ENCODE measurements at places on chromosomes 3 and 15.
A peak's percentile ranks its signal among the peaks of the same experiment; 100 is the strongest.

DNA sequence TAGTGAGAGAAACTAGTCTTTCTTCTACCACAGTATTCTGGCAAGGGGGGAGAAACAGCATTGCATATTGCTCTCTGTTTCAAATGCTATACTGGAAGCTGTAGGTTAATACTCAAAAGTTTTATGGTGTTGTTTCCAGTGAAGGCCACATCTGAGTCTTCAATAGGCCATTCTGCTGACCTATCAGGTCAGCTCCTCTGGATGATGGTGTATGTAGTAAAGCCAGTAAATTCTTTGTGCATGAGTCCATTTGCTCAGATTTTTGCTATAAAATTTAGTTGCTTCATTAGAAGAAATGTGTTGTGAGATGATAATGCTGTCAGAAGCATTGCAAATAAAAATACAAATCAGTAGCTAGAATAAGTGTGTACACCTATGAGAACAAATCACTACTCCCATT lies 64.9 kb upstream of the RBMS3 start:
- no peak overlapping the region for H3K4me3 ChIP-seq
- DNase-seq = no peak

DNA sequence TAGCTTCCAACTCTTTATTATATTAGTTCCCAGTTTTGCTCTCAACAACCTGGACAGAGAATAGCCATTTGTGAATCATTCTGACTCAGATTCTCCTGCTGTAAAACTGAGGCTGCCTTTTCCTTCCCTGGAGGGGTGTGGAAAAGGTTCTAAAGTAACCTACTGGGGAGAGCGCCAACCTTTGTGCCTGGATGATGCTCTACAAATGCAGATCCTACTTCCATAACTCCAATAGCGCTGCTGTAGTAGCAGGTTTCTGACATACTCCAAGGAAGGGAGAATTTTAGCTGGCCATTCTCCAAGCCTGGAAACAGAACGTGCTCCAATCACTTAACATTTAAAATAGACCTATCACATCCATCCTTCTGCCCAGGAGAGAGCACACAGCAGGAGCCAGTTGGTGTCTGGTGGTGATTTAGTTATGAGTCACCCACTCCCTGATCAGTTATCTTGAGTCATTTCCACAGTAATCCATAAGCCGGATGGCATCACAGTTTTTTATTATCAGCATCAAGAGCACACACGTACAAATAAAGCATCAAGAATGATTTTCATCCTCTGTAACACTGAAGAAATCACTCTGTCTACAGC lies 38.3 kb downstream of the MYH15 start:
- no peaks in the 10 kb centered on the region for H3K27me3 ChIP-seq
- DNase-seq = no peak
- no peak overlapping the region for H3K4me3 ChIP-seq
- H3K36me3 ChIP-seq = no peaks in the 10 kb centered on the region
- H3K4me1 ChIP-seq = no peaks in the 10 kb centered on the region
- no peak overlapping the region for H3K27ac ChIP-seq

DNA sequence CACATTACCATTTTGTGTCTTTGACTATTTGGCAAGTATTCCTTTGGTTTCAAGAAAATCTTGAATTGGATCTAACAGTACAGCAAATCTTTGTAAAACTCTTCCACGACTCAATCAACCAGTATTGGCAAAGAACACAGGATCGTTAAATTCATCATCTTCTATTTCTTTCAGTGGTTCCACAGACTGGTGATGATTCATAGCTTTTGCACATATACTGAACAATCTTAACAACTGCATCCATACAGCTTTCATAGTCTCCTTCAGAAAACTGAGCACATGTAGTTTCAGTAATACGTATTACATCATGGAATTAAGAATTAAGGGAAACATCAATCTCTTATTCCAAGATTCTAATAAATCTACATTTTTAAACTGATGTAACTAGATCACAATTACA lies 91.6 kb upstream of the LIPC start:
- DNase-seq = no peak
- H3K4me1 ChIP-seq = no peaks in the 10 kb centered on the region
- H3K27ac ChIP-seq = no peak overlapping the region
- H3K36me3 ChIP-seq = no peaks in the 10 kb centered on the region
- H3K27me3 ChIP-seq = no peaks in the 10 kb centered on the region

DNA sequence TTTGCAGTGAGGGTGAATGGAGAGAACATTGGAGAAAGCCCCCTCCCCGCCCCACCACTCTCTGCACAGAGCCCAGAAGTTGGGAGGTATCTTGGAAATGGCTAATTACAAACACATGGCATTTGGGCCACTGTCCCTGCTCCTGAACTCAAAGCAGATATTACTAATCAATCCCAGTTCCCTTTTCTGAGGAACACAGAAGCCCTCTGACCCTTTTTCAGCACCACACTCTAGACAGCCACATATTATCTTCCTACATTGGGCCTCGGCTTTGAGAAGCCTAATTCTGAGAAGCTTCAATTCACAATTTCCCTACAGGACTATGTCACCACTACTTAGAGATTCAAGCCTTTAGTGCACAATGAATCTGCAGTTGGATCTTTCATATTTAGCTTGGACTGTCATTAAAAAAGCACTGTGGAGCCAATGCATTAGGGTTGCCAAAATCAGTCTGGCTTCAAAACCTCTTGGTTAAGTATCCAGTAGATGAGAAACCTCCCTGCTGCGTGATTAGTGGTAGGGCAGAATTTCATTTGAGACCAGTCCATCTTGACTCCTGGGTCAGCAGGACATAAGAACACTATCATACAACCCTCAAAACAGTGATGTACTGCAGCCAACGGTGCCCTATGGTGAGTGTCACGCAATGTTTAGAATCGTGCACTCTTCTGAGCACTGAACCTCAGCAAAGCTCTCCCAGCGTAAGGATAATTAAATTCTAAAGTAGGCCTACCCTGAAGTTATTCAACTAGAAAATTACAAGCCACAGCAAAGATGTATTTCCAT lies 26.1 kb downstream of the MGLL start:
- no peak overlapping the region for H3K27ac ChIP-seq
- H3K27me3 ChIP-seq = peaks cover 2% of the 10 kb centered on the region
- H3K4me3 ChIP-seq = no peak overlapping the region
- no peaks in the 10 kb centered on the region for H3K4me1 ChIP-seq
- no peaks in the 10 kb centered on the region for H3K36me3 ChIP-seq
- no peak for DNase-seq

DNA sequence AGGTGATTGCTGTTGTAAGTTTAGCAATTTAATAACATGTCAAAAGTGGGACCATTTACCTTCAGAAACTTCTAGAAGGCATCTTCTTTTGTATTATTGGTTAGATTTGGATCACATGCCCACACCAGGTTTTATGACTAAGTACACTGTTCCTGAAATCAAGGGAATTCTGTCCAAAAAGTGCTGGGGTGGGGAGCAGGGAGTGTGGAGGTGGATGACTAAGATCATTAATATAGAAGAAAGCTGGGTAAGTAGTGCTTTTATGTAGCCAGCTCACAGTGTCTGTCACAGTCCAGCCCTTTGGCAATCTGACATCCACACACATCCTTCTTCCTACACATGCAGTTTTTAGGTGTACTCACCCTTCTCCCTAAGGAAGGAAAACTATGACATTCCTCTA lies 120.0 kb downstream of the TMCO5A start:
- H3K36me3 ChIP-seq = no peaks in the 10 kb centered on the region
- no peak overlapping the region for H3K27ac ChIP-seq
- no peaks in the 10 kb centered on the region for H3K4me1 ChIP-seq

GRCh38 chr15:74208496-74208895 lies 5.9 kb upstream of the STRA6 start:
- H3K36me3 ChIP-seq = no peaks in the 10 kb centered on the region
- H3K4me1 ChIP-seq = peaks cover 55% of the 10 kb centered on the region
- no peak for DNase-seq

GRCh38 chr15:79721256-79721655 lies 175.6 kb downstream of the MTHFS start:
- H3K36me3 ChIP-seq = no peaks in the 10 kb centered on the region
- H3K27me3 ChIP-seq = no peaks in the 10 kb centered on the region
- DNase-seq = no peak
- H3K4me3 ChIP-seq = no peak overlapping the region

- H3K4me1 ChIP-seq = peaks cover 95% of the 10 kb centered on the region
- no peak for DNase-seq
Observed at GRCh38 chr15:79887054-79887930, 9.5 kb downstream of the MTHFS start.

DNA sequence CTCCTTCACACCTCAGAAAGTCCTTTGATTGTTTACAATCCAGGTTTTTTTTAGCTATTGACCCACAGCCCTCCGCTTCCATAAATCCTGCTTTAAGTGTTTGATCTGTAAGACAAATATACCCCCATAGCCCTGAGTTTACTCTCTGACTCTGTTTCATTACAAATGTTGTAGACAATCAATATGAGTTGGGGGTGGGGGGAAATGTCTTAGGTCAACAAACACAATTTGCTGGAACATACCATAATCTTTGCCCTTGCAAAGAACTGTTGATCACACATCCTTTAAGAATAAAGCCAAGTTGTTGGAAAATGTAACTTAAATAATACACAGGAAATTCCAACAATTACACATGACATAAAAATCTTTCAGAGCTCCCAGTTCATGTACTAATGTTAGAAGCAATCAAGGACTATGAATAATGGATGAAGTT lies 301.8 kb upstream of the SEMA6D start:
- no peaks in the 10 kb centered on the region for H3K27me3 ChIP-seq
- DNase-seq = peak; percentile 4
- no peaks in the 10 kb centered on the region for H3K36me3 ChIP-seq
- H3K4me3 ChIP-seq = no peak overlapping the region

DNA sequence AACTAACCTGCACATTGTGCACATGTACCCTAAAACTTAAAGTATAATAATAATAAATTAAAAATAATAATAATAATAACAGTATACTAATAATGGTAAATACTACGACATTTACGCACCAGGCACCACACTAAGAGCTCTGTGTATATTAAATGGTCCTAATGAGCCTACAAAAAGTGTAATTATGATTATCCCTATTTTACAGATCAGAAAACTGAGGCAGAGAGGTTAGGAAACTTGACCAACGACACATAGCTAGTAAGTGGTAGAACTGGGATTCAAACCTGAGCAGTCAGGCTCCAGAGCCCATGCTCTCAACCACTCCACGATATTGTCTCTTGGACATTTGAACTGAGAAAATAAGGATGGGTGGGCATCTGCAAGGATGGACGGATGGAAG lies 15.0 kb downstream of the KIF7 start:
- H3K4me3 ChIP-seq = no peak overlapping the region
- no peak overlapping the region for H3K27ac ChIP-seq
- H3K36me3 ChIP-seq = peaks cover 2% of the 10 kb centered on the region
- no peaks in the 10 kb centered on the region for H3K27me3 ChIP-seq
- H3K4me1 ChIP-seq = no peaks in the 10 kb centered on the region
- DNase-seq = no peak

- no peak overlapping the region for H3K4me3 ChIP-seq
- no peaks in the 10 kb centered on the region for H3K36me3 ChIP-seq
- H3K27ac ChIP-seq = no peak overlapping the region
- no peaks in the 10 kb centered on the region for H3K27me3 ChIP-seq
- no peak for DNase-seq
- no peaks in the 10 kb centered on the region for H3K4me1 ChIP-seq
Observed at GRCh38 chr3:58991026-58991425, 58.8 kb downstream of the CFAP20DC start.

- H3K27me3 ChIP-seq = no peaks in the 10 kb centered on the region
- no peak overlapping the region for H3K27ac ChIP-seq
- DNase-seq = no peak
- H3K36me3 ChIP-seq = no peaks in the 10 kb centered on the region
- no peaks in the 10 kb centered on the region for H3K4me1 ChIP-seq
Observed at GRCh38 chr3:130374033-130374432, 28.6 kb downstream of the COL6A5 start.

GRCh38 chr3:43378066-43378935 lies 92.0 kb downstream of the SNRK start:
- no peaks in the 10 kb centered on the region for H3K4me1 ChIP-seq
- H3K27ac ChIP-seq = no peak overlapping the region
- no peaks in the 10 kb centered on the region for H3K36me3 ChIP-seq
- H3K27me3 ChIP-seq = no peaks in the 10 kb centered on the region
- peak; percentile 31 for DNase-seq

GRCh38 chr3:124620600-124621063 lies 109.6 kb upstream of the UMPS start:
- peak overlapping the region; percentile 95 for H3K27ac ChIP-seq
- DNase-seq = peak; percentile 96
- H3K27me3 ChIP-seq = no peaks in the 10 kb centered on the region
- peak overlapping the region; percentile 48 for H3K4me3 ChIP-seq

GRCh38 chr3:86867982-86868381 lies 123.0 kb downstream of the VGLL3 start:
- no peak overlapping the region for H3K27ac ChIP-seq
- no peaks in the 10 kb centered on the region for H3K36me3 ChIP-seq
- DNase-seq = no peak
- H3K27me3 ChIP-seq = no peaks in the 10 kb centered on the region
- H3K4me1 ChIP-seq = no peaks in the 10 kb centered on the region
- no peak overlapping the region for H3K4me3 ChIP-seq

GRCh38 chr3:164233951-164234350 lies 844.3 kb downstream of the SI start:
- no peaks in the 10 kb centered on the region for H3K27me3 ChIP-seq
- no peaks in the 10 kb centered on the region for H3K36me3 ChIP-seq
- DNase-seq = no peak
- no peaks in the 10 kb centered on the region for H3K4me1 ChIP-seq
- H3K4me3 ChIP-seq = no peak overlapping the region
- no peak overlapping the region for H3K27ac ChIP-seq

- H3K4me1 ChIP-seq = no peaks in the 10 kb centered on the region
- H3K27ac ChIP-seq = no peak within 1 kb of the TSS
- no peak for DNase-seq
- no peaks in the 10 kb centered on the region for H3K27me3 ChIP-seq
- no peaks in the 10 kb centered on the region for H3K36me3 ChIP-seq
- no peak within 1 kb of the TSS for H3K4me3 ChIP-seq
Observed at GRCh38 chr3:143847787-143848631, at the start of gene SLC9A9. Gene SLC9A9 (minus strand): TSS chr3:143848468. CDS start chr3:143848322, 146 bp downstream.

- no peak for DNase-seq
- no peak overlapping the region for H3K4me3 ChIP-seq
- peaks cover 21% of the 10 kb centered on the region for H3K36me3 ChIP-seq
- no peak overlapping the region for H3K27ac ChIP-seq
- H3K27me3 ChIP-seq = no peaks in the 10 kb centered on the region
Observed at GRCh38 chr3:14482271-14482721, 57.8 kb downstream of the GRIP2 start.

GRCh38 chr3:143221446-143221845 lies 101.9 kb downstream of the CHST2 start:
- DNase-seq = no peak
- no peaks in the 10 kb centered on the region for H3K36me3 ChIP-seq
- H3K4me3 ChIP-seq = no peak overlapping the region
- no peak overlapping the region for H3K27ac ChIP-seq

DNA sequence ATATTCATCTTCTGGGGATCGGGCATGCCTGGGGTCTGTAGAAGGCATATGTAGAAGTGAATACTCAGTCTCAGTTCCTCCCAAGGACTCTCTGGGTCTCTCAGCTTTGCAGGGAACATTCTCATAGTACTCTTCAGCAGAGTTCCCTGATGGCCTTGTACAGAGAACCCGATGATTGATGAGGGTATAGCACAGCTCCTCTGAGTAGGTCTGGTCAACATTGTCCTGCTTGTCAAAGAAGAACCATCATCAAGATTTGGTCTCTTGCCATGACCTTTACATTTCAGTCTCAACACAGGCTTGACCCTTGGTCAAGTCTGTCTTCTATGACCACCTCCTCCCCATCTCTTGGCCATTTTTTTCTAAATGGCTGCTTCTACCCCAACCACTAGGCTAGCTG lies 9.5 kb downstream of the GCSAM start:
- H3K27me3 ChIP-seq = no peaks in the 10 kb centered on the region
- no peak overlapping the region for H3K27ac ChIP-seq
- no peak for DNase-seq
- H3K4me1 ChIP-seq = no peaks in the 10 kb centered on the region
- H3K4me3 ChIP-seq = no peak overlapping the region

Measured in HepG2 (cell line).